Mesothelial cell of epicardium (in vitro differentiated cells): ENCODE measurements at places on chromosomes 12 and 14. TPM values are rescaled to one million over a fixed set of nuclear protein-coding genes. Genes with fewer than 3 reads are reported as not detected.
A peak's percentile ranks its signal among the peaks of the same experiment; 100 is the strongest.

The PRPH gene
- 0.38 TPM in 1 of 3 replicates, not detected in the others for total RNA-seq

The MAGOHB gene
- total RNA-seq: 35.4 to 38.7 TPM (median 36.8 TPM) in 3 replicates

The FOXN4 gene
- total RNA-seq: 0.11 TPM in 1 of 3 replicates, not detected in the others

The ACOT4 gene
- total RNA-seq: 1.4 to 1.6 TPM (median 1.5 TPM) in 3 replicates

The MYO1H gene
- total RNA-seq: not detected in 3 replicates

The OASL gene
- total RNA-seq: 0.11 TPM in 1 of 3 replicates, not detected in the others

The LMNTD1 gene
- total RNA-seq: 0.54 TPM in 1 of 3 replicates, not detected in the others

The WSCD2 gene
- total RNA-seq: 0.13 to 0.32 TPM in 2 of 3 replicates, not detected in the other

The CARMIL3 gene
- 1.1 to 1.6 TPM (median 1.4 TPM) in 3 replicates for total RNA-seq

- H3K4me1 ChIP-seq: peaks cover 48% of the 10 kb centered on the region
- DNase-seq: no peak
- no peak overlapping the region for H3K27ac ChIP-seq
- peaks cover 1% of the 10 kb centered on the region for H3K36me3 ChIP-seq
- H3K4me3 ChIP-seq: no peak overlapping the region
- H3K27me3 ChIP-seq: no peaks in the 10 kb centered on the region
Measured at GRCh38 chr14:32081901-32082300, 4.8 kb downstream of the ARHGAP5 start.

DNA sequence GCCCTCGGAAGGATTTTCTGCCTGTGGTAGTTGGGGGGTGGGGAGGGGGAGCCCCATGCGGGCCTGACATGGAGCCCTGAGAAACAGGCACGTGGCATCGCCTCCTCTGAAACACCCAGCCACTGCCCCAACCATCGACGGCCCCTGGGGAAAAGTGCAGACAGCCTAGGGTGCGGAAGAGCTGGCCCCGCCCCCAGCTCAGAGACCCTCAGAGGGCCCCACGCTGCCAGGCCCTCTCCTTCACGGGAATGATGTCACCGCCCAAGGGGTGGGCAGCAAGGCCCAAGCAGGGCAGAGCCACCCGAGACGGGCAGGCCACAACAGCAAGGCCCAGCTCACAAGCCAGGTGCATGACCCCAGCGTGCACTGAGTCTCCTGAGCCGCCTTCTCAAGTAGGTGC, 26.2 kb downstream of the BEGAIN start:
- peaks cover 50% of the 10 kb centered on the region for H3K27me3 ChIP-seq
- no peak for DNase-seq
- H3K4me3 ChIP-seq: no peak overlapping the region
- no peak overlapping the region for H3K27ac ChIP-seq
- no peaks in the 10 kb centered on the region for H3K36me3 ChIP-seq

DNA sequence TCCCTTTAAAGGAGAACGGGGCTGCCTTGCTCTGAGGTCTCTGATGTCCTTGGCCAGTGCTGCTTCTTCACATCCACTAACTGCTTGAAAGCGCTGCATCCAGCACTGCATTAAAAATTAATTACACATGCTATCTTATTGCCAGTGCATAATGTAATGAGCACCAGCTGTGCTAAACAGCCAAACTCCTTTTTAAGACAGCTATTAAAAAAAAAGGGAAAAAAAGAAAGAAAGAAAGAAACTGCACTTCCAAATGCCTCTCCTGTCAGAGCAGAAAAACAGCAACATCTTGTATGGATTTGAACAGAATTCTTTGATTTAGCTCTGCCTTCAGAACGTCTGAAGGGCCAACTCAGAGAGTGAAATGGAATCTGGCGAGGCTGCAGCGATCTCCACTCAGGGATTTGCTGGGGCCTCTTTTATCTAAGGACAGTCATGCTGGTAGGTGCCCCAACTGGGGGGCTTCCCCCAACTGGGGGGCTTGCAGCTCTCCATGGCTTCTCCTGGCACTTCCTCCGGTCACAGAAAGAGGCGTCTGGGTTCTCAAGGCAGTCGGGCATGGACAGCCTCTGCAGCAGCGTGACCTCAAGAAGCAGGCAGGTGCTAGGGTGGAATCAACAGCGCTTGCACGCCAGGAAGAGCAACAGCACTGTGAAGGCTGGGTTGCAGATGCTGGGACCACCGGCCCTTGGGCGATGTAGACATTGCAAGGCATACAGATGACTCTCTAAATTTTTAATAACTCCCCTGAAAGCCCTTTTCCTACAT, 46.4 kb downstream of the BCL11B start:
- H3K36me3 ChIP-seq: no peaks in the 10 kb centered on the region
- H3K27me3 ChIP-seq: no peaks in the 10 kb centered on the region
- peak; percentile 13 for DNase-seq
- H3K4me3 ChIP-seq: no peak overlapping the region

DNA sequence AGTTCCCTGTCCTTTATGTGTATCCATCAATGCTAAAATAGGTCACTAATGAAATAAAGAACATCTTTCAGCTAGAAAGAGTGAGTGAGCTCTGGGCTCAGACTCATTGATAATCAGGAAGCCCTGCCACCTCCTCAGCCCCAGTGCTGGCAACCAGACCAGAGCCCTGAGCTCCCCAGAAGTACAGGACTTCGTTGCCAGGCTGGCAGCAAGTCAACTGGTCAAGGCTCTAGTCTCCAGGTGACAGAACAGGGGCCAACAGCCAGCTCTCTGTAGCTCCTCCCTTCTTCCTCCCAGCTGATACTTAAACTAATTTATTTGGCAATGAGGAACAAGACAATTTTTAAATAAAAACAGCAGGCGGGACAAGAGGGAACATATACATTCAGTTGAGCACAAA, 145.3 kb downstream of the EGLN3 start:
- H3K27ac ChIP-seq: no peak overlapping the region
- DNase-seq: no peak
- H3K4me1 ChIP-seq: peaks cover 4% of the 10 kb centered on the region
- peaks cover 12% of the 10 kb centered on the region for H3K27me3 ChIP-seq
- peaks cover 6% of the 10 kb centered on the region for H3K36me3 ChIP-seq

DNA sequence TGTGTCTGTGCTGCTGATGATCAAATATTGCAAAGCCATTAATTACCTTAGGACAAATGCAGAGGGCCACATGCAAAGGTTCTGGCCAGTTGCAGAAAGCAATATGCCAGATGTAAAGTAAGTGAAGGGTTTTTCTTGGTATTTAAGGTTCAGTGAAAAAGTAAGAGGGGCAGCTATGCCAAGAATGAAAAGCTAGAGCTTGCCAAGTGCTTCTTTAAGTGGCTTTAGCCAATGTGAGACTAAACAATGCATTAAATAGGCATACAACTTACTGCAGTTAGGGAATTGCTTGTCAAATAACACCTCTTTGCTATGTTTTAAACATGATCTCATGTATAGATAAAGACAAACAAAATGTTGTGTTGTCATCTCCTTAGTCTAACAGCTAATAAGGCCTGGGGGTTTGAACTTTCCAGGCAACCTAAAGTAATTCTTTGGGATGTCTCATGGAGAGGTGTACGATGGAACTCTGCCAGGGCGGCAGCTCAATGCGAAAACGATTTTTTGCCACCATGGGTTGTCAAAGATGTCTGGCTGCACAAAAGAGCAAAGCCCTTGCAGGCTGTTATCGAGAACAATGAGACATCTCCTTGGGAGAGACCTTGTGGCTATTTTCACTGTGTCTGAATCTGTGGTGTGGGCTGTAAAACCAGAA, 12.0 kb downstream of the IGF1 start:
- no peak overlapping the region for H3K4me3 ChIP-seq
- no peak for DNase-seq
- H3K27me3 ChIP-seq: no peaks in the 10 kb centered on the region

GRCh38 chr12:22018860-22019259, 27.2 kb upstream of the CMAS start:
- H3K4me1 ChIP-seq: no peaks in the 10 kb centered on the region
- no peak overlapping the region for H3K4me3 ChIP-seq

- H3K4me3 ChIP-seq: no peak overlapping the region
- H3K4me1 ChIP-seq: no peaks in the 10 kb centered on the region
- no peaks in the 10 kb centered on the region for H3K36me3 ChIP-seq
- H3K27me3 ChIP-seq: peaks cover 3% of the 10 kb centered on the region
- no peak overlapping the region for H3K27ac ChIP-seq
Measured at GRCh38 chr14:64303471-64303917, 9.3 kb upstream of the ESR2 start.

DNA sequence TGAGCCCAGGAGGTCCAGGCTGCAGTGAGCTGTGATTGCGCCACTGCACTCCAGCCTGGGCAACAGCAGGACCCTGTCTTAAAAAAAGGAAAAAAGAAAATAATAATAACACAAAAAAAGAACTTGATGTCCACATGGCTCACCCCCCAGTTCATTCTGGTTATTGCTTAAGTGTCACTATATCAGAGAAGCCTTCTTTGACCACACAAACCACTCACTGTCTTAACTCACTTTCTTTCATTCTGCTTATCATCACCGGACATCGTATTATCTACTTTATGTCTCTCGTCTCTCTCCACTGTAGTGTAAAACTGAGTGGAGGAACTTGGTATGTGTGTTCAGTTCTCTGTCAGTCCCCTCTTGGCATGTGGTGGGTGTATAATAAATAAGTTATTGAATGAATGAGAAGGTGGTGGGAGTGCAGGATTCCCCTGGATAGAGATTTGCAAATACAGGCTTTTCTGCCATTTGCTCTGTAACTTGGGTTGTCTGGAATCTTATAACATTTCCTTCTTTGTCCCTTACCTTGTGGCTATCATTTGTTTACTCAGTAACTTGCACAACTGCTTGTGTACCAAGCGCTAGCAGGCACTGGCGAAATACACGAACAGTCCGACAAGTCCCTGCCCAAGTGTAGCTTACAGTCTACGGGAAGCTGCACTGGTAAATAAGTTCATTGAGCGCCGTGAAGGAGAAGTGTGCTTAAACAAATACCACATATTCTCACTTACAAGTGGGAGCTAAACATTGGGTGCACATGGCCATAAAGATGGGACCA, 86.6 kb upstream of the TRAF3 start:
- no peaks in the 10 kb centered on the region for H3K36me3 ChIP-seq
- no peaks in the 10 kb centered on the region for H3K27me3 ChIP-seq
- peak overlapping the region; percentile 68 for H3K27ac ChIP-seq
- peaks cover 46% of the 10 kb centered on the region for H3K4me1 ChIP-seq
- H3K4me3 ChIP-seq: no peak overlapping the region
- no peak for DNase-seq

DNA sequence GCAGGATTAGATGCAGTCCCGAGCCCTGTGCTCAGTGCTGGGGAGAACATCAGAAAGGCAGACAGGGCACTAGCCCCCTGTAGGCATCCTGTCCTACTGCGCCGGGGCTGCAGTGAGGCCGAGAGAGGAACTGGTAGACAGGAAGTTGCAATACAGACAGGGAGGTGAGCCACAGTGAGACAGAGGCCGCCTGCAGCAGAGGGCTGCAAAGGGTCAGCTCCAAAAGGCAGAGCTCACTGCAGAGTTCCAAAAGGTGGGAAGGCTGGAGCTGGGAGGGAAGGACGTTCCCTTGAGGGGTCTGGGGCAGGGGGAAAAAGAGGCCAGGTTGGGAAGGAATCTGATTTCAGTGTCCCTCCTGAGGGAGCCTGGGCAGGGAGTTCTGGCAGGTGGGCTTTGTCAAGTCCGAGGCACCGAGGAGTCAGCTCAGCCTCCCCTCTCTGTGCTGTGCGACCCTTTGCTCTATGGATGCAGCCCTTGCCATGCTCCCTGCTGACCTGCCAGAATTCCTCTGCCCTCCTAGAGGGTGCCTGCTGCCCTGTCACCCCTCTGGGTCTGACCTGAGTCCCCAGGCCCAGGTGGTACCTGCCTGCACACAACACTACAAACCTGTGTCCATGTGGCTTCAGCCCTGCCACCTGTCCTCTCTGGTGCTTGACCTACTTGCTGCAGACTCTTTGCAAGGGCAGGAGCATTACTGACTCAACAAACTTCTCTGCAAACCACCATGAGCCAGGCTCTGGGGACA, 63.5 kb downstream of the PRMT8 start:
- no peak overlapping the region for H3K4me3 ChIP-seq
- no peaks in the 10 kb centered on the region for H3K36me3 ChIP-seq
- H3K27me3 ChIP-seq: peaks cover 47% of the 10 kb centered on the region
